ENCODE measurements at places on chromosomes 6 and 20. TPM values are rescaled to one million over a fixed set of nuclear protein-coding genes. Genes with fewer than 3 reads are reported as not detected.

GRCh38 chr6:11016452-11016851, 27.7 kb downstream of the ELOVL2 start:
- DNase-seq: no peak

TULP4 gene
- total RNA-seq: 98.2 TPM

DNA sequence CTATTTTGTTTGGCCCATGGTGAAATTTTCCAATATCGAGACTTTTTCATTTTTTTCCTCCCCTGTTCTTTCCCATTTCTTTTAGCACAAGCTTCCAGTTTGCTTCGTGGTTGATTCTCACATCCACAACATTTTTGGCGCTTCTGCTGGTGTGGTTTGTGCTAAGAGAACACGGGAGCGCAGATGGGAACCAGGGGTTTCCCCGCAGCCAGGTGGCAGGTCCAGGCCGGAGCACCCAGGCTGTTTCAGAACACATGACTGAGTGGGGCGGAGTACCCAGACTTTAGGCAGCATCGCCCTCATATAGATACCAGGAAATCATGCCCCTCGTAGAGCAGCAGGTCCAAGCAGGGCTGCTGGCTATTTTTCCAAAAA, 58.0 kb downstream of the SYTL3 start:
- peak; percentile 60 for DNase-seq

RAET1L gene
- not detected for total RNA-seq

DNA sequence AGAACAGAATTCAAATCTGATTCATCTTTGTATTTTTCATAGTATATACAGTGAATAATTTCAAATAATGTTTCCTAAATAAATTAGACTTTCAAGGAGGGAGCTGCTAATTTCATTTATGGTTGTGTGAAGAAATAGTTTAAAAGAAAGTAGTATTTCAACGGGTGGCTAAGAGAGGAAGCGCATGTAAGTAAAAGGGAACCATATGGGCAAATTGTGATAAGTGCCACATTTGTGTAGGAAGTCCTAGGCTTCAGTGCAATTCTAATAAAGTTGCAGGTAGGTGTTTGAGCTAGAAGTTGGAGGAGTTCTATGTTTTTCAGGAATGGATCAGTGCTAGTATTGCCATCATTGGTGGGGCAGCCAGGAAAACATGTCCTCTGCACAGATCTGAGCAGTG, 178.8 kb upstream of the PRDM1 start:
- DNase-seq: no peak

PTK6 gene
- 0.13 TPM for total RNA-seq

DNA sequence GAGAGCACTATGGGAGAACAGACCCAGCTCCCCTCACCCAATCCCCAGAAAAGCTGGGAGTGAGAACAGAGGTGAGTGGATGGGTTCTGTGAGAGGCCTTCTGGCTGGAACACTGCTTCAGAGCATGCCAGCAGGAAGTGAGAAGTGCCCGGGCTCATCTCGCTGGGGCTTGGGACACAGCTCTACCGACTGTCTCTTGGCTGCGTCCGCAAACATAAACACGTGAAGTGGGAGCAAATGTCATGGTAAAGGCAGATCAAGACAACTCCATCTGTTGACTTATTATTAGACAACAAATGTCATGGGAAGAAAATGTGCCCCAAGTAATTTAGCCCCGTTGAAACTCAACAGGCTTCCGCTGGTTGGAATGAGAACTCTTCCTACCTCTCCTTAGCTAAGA, 25.9 kb downstream of the GNAS-AS1 start:
- DNase-seq: no peak

DNA sequence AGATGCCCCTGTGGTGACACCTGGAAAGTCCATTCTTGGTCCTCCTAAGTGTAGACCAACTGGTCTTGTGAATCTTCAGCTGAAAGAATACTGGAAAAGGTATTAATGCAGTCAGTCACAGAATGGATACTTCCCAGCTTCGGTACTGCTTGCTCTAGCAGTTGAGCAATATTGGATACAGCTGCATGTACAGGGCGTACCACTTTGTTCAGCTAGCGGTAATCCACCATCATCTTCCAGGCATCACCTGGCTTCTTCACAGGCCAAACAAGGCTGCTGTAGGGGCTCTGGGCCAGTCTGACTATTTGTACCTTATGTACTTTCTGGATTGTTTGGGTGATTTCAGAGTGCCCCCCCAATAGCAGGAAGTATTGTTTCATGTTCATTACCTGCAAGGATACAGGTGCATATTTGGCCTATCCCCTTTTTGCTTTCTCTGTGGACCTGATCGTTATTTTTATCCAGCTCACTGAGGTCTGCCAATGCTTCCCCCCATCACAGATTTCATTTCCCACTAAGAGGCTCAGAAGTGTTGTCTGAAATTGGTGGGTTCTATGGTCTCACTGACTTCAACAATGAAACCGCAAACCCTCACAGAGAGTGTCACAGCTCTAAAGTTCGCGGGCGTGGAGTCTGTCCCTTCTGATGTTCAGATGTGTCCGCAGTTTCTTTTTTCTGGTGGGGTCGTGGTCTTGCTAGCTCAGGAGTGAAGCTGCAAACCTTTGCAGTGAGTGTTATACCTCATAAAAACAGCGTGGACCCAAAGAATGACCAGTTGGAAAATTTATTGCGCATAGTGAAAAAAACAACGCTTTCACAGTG, 52.2 kb downstream of the TRIM27 start:
- no peak for DNase-seq

DNA sequence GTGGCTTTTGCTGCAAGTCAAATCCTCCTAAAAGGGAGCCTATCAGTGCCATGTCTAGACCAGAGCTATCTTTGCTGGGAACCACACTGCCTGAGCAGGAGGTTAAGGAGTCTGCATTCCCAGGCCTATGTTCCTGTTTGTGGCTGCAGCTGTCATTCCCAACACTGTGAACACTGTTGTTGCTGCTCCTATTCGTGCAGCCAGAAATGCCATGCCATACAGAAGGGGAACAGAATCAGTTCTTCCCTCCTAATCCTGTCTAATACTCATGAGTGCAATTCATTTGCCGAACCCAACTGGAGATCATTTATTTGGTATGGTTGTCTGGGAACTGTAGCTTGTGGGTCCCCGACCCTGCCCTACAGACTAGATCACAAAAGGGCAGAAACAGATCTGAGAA, 406.5 kb upstream of the GJE1 start:
- no peak for DNase-seq

TMEM217 gene
- total RNA-seq: not detected

Data from Right ventricle myocardium superior (tissue), 1 donor.